DMS79 (cell line): ENCODE measurements at places on chromosomes 1 and 21.

GRCh38 chr1:67285780-67286488 lies 21.7 kb upstream of the IL12RB2 start:
- DNase-seq, result no peak

- no peak for DNase-seq
Measured at GRCh38 chr1:64155278-64155677, 48.1 kb upstream of the UBE2U start.

DNA sequence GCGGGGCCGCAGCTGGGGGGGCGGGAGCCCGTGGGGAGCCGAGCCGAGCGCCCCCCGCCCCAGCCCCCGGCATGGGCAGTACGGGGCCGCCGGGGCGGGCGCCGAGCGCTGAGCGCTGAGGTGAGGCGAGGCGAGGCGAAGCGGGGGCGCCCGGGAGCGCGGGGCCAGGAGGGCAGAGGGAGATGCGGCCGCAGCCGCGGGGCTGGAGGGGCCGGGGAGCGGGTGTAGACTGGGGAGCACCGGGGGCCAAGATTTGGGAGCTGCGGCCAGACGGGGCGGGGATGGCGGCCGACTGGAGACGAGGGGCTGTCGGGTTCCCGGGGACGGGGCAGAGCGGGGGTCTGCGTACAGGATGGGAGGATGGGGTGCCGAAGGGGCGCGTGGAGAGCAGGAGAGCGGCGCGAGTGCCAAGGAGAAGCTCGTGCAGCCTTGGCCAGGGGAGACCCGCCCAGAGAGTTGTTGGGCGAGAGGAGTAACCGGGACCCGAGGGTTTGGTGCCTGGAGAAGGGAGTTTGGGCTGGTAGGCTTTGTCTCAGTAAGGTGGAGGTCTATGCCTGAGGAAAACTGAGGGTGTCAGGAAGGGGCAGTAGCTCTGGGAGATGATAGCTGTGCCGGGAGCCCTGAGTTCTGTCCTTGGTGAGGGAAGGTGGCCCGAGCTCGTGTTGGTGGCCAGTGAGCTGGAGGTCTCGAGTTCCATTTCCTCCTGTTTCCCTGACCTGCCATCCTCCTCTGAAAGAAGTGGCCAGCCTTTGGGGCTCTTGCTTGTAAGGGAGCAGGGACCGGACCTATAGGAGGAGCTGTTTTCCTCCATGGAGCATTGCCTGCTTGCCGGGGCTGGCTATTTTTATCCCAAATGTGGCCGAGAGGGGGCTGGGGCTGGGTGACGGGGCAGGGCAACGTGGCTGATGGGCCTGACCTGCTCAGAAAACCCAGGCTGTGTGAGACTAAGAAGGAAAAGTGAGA lies 539 bp downstream of the ATP8B2 start:
- no peak for DNase-seq

DNA sequence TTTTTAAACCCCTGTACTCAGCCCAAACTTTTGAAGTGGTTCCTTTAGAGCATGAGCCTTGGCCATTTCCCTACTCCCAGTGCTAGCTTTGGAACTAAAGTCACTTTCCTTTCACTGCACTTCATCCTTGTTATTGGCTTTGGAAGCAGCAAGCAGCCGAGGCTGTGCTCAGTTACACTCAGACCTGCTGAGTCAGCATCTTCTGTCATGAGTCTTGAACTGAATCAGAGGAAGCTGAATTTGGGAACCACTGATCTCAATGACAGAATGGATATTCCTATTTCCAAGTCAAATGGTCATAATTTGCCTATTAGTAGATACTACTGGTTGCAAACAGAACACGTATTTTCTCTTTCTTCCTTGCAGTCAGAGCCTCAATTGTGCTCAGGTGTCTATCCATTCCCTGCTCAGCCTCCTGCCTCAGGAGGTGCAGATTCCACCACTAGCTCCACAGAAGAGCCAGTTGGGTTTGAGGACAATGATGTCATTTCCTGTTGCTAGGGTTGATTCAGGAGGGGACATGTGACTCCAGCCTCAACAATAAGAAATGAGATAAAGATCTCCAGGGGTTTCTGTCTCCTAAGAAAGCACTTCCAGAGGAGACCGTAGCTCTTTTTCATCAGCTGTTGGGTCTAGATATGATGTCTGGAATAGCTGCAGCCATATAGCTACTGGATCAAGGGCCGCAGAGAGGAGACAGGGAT lies 44.9 kb upstream of the NTPCR start:
- no peak for DNase-seq

GRCh38 chr1:38141483-38141882 lies 94.9 kb upstream of the POU3F1 start:
- no peak for DNase-seq

- DNase-seq, result no peak
Measured at GRCh38 chr1:110390096-110390495, 730 bp downstream of the SLC16A4 start.

DNA sequence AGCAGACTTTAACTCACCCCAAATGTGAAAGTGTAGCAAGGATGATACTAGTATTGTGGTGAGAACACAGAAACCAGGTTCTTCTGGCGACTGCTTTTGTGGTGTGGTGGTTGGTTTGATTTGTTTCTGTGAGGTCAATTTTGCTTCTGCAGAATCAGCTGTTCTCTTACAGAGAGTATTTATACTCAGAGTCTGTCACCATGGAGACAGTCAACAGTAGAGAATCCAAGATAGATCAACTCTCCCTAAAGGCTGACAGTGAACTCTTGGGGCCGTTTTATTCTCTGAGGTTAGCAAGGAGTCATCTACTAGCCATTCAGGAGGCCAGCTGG lies at the start of gene CFAP107:
CFAP107 (plus strand) TSS at position 209 of the 332 bp plus-strand sequence. CDS start 231 bp downstream, outside the sequence.
- DNase-seq, result no peak

- DNase-seq, result no peak
Measured at GRCh38 chr21:23522751-23523150, 2084.5 kb downstream of the MRPL39 start.

DNA sequence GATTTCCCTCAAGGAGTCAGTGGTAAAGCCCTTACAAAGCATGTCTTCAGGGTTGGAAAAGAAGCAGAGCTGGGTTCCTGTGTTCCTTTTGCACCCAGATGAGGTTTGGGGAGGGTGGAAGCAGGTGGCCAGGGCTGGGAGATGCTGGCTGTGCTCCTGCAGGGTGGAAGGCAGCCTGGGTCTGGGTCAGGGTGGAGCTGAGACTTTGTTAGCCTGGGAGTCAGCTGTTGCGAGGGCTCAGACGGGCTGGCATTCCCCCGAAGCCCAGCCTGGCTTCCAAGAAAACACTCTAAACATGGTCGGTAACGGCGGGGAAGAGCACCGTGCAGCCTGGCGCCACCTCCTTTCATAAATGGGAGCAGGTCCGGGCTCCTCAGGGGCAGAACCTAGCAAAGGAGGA lies 43.7 kb upstream of the EPS8L3 start:
- DNase-seq, result no peak
